ENCODE measurements at places on chromosomes 3 and 15.
A peak's percentile ranks its signal among the peaks of the same experiment; 100 is the strongest.

- DNase-seq: no peak
Observed at GRCh38 chr3:157412323-157412855, 24.3 kb upstream of the PTX3 start.

- no peak for DNase-seq
Observed at GRCh38 chr3:68973639-68974038, 39.8 kb downstream of the EOGT start.

DNA sequence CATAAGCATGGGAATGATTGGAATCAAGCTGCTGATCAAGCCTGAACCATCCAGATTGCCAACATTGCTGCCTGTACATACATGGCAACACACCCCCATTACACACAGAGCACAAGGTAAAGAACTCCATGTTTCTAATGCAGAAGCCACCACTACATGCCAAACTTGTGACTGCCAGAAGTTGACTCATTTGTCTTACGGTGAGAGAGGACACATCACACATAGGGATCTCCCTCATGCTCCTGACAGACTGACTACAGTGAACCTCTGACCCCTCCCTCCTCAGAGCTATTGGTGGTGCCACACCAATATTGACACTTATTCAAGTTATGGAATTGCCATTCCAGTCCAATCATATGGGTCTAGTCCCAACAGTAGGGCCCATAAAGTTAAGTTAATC, 42.3 kb downstream of the EFHB start:
- DNase-seq: no peak

- DNase-seq: no peak
Observed at GRCh38 chr3:4580346-4581123, 87.4 kb downstream of the ITPR1 start.

GRCh38 chr3:137191133-137191923, 233.5 kb downstream of the IL20RB start:
- DNase-seq: no peak

- DNase-seq: no peak
Observed at GRCh38 chr3:149639093-149639486, 18.7 kb downstream of the WWTR1 start.

DNA sequence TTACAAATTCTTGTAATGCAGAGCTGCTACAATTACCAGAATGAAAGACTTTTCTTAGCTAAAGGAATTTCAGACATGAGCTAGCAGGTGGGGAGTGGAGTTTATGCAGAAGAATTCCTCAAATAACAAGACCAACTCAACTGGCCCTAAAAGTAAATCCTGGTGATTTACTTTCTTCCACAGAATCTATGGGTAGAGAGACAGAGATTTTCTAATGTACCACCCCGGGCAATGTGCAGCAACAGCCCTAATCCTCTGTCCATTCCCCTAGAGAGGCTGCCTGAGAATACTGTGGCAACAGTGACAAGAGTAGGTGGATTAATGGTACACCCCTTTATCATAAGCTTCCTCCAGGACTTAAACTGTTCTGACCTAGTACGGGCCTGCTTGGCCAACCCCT, 55.2 kb downstream of the AQR start:
- DNase-seq: no peak

- DNase-seq: no peak
Observed at GRCh38 chr3:161413127-161413854, 42.0 kb upstream of the SPTSSB start.

DNA sequence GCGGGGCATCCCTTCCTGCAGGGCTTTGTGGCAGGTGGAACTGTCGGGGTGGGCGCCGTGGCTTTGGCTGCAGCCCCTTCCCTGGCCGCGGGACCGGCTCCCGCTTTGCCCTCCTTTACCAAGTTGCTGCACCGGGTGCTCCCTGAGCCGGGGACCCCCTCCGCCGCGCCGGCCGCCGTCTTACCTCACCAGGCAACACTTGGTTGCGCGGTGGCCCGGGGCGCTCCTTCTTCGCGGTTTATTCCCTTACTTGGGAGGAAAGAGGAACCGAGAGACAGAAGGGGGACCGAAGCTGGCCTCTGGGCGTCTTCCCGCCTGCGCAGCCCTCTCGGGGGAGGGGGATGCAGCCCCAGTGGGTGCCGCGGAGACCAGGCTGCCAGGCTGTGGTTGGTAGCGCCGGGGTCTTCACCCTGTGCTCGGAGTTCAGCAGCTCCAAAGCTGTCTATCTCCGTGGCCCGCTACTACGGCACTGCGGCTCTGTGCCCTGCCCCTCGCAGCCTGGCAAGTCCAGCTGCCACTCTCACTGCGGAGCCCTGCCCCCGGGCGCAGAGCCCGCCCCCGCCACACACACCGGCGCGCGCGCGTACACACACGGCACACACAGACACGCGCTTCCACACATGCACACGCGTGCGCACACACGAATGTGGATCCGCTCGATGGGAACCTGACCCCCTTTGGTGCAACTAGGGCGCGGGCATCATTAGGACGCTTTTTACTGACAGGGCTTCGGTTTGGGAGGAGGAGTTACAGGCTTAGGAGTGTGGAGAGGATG, at the start of gene DGKG:
DGKG (minus strand) TSS at position 473 of the 775 bp plus-strand sequence. CDS start 41,775 bp downstream, outside the sequence.
- no peak for DNase-seq

- DNase-seq: peak; percentile 59
Observed at GRCh38 chr15:31326875-31327668, 437 bp downstream of the KLF13 start.

DNA sequence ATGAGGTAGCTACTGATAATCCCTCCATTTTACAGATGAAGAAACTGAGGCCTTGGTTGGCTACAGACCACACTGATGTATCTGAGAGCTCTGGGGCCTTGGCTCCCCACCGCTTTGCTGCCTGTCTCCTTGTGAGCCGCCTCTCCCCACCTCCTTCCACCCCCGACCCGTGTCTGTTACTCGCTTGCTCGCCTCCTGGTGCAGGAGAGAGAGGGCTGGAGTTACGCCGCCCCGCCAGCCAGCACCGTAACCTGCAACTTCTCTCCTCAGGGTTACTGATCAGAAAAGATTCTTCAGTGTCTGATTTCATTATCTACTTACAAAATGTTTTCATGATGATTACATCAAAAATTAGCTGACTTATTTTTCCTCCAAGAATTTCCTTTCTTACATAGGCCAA, 34.1 kb downstream of the TM2D3 start:
- DNase-seq: no peak

- no peak for DNase-seq
Observed at GRCh38 chr15:29569533-29570092, 252.7 kb downstream of the TJP1 start.

DNA sequence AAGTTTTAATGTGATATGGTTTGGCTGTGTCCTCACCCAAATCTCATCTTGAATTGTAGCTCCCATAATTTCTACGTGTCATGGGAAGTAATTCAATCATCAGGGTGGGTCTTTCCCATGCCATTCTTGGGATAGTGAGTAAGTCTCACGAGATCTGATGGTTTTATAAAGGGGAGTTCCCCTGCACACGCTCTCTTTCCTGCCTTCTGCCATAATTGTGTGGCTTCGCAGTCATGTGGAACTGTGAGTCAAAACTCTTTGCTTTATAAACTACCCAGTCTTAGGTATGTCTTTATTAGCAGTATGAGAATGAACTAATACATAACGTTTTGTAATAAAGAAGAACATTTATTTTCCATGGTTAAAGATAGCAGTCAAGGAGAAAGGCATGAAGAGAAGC, 39.2 kb upstream of the GOLIM4 start:
- no peak for DNase-seq

DNA sequence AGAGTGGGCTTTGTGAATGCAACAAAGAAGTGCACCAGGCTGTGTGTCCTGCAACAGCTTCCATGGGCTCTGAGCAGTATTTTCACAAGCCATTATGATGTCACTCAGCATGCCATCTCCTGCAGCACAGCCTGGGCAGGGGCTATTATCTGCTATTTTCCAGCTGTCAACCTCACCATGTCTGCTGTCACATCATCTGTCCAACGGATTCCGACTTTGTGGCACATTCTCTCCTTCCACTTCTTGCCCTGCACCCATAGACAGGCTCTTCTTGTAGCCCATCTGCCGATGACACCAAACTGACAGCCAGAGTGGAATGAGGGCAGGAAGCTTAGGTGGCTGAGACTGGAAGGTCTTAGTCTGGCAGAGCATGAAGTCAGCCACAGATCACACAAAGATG, 691.9 kb downstream of the NTRK3 start:
- DNase-seq: no peak

DNA sequence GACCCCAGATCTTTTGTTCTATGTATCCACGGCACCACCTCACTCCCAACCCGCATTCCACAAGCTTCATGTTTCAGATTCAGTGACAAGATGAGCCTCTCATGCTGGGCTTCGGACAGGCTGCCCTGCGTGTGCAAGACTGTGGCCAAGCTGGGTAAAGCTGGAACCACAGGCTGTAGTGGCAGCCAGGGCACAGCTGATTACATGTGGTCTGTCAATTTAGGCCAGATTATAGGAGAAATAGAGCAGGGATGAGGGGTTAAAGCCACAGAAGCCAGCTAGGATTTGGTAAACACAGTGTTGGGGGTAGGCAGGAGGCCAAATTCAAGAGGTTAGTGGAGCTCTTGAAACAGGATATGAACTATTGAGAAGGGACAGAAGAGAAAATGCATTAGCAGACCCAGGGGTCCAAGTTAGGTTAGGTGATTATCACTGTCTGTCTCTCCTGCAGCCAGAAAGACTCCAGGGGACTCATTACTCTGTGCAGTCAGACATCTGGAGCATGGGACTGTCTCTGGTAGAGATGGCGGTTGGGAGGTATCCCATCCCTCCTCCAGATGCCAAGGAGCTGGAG, 12.9 kb downstream of the SNAPC5 start:
- no peak for DNase-seq

DNA sequence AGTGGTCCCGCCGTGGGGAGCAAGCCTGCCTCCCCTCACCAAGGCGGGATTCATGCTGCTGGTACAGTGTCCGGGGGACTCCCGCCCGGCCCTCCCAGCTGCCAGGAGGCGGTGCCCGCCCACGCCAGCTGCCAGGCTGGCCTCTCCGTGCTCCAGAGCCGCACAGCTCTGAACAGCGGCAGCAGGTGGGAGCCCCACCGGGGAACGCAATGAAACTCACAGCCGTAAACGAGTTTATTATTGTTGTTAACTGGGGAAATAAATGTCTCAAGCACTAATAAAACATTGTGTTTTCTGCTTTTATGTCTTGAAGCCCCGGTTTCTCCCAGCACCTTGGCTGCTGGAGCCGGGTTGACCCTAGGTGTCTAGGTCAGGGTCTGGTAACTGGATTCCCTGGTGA, 317.7 kb upstream of the TLE3 start:
- DNase-seq: no peak

DNA sequence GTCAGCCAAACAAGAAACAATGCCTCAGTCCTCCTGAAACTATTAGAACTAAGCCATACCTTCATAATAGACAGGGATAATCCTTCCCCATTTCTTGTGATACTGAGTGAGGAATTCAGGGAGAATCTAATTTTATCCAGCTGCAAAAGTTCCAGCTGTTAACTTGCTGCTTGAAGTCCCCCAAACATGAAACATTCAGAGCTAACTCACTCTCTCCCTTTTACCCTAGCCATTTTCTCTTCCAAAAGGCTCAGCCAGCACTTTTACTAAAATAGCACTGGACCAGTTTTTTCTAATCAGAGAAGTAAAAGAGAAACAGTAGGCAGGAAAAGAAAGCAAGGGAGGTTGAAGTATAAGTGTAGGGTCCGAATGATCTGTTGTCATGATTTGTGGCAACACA, 268.1 kb downstream of the TAFA4 start:
- no peak for DNase-seq

- no peak for DNase-seq
Observed at GRCh38 chr15:68764090-68764489, 56.6 kb downstream of the ANP32A start.

DNA sequence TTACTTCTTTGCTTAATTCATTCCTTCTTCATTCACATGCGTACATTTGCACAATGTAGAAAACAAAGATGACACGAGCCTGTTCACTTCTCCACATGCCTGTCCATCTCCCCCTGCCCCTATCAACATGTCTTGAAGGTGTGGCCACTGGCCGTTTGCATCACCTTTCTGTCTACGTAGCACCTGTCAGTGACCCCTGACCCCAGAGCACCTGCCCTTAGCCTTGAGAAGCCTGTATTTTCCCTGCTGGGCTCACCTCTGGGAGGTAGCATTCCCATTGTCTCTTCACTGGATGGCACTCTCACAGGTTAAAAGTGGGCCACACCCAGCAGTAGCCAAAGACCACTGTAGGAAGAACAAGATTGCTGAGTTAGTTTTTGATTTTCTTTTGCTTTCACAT, 234.1 kb downstream of the THSD4 start:
- no peak for DNase-seq

- no peak for DNase-seq
Observed at GRCh38 chr15:26102365-26102764, 239.2 kb upstream of the ATP10A start.

- DNase-seq: no peak
Observed at GRCh38 chr15:86001200-86001599, 78.5 kb upstream of the AGBL1 start.

DNA sequence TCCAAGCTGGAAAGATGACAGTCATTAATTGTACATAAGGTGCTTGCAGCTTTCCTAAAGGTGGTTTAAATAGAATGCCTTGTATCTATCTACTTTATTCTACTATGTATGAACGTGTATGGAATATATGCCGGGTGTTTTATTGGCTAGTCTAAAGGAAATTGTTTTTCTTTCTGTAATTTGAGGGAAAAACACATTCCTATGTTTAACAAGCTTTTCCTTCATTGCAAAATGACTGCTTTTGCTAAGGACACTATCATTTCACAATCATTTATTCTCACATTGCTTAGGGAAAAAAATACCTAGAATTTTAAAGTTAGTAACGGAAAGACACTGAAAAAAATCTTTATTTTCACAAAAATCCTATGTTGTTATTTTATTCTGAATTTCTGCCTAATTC, 141.7 kb downstream of the WDR76 start:
- DNase-seq: no peak

DNA sequence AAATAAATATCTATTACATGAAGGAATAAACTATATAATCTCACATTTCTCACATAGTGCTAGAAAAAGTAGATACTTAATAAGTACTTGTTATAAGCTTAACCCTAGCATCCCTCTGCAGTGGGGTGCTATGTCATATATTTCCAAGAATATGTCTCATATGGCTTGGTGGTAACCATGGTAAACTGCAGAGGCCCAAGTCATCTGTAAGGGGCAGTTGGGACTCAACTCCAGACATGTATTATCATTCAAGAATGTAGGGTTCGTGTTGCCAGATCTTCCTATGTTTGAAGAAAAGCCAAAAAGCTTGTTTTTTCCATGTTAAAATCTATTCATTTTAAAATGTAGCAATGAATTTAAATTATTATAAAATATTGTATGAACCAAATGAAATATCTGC, 46.2 kb downstream of the ZNF385D start:
- no peak for DNase-seq

DNA sequence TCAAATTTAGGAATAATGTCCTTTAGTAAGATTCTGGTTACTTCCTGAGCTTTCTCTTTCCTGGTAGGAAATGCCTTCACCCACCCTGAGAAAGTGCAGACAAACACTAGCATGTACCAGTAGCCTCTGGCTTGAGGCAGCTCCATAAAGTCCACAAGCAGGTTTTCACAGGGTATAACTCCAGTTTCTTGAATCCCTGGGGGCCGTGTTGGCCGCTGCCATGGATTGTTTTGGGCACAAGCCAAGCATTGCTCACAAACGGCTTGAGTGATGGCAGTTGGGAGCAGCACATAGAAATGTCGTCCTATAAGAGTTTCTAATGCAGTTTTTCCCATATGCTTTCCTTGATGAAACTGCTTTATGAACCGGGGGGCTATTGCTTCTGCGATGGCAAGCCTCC, 164.1 kb downstream of the STXBP5L start:
- no peak for DNase-seq

GRCh38 chr3:170383567-170383966, 26.1 kb downstream of the SKIL start:
- no peak for DNase-seq

- no peak for DNase-seq
Observed at GRCh38 chr3:65706301-65706700, 332.4 kb downstream of the MAGI1 start.
